Femur (tissue), 1 donor: ENCODE measurements at places on chromosomes 6 and 20.

GRCh38 chr6:169793408-169793807 lies 42.0 kb downstream of the ERMARD start:
- DNase-seq: peak; percentile 6

GRCh38 chr20:37920270-37920669 lies 17.3 kb downstream of the VSTM2L start:
- no peak for DNase-seq

DNA sequence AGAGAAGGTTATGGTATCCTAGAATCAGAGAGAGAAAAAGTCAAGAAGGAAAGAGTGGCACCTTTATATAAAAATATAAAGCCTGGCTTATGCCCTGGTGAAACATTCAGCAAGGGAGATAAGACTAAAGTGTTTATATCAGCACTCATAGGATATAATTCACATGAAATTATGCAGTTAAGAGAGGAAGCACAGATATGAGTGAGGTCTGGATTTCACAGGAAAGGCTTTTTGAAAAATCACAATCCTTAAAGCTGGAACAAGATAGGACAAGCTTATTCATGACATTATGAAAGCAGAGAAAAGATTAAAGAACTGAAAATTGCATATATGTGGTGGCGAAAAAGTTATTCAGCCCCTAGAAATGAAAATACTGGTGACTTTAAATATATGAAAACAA lies 181.2 kb upstream of the FLRT3 start:
- DNase-seq: no peak

- DNase-seq: no peak
Observed at GRCh38 chr20:17768271-17768670, 68.5 kb downstream of the BANF2 start.
